ENCODE measurements at places on chromosomes 4 and X.

DNA sequence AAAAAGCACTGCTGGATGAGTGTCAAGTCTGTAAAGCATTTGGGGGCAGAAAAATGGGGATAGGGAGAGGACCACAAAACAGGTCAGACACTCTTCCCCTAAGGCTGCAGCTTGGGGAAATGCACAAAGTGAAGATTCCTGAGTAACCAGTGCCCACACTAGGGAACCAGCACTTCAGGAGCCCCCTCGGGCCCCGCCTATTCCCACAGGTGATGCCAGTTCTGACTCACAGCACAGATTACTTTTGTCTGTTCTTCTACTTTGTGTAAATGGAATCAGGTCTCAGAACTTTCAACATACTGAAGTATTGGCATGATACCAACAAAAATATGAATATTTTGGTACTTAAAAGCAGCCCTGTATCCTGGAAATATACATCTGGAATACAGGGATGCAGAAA, 112.5 kb downstream of the ADRA2C start:
- no peak for DNase-seq

DNA sequence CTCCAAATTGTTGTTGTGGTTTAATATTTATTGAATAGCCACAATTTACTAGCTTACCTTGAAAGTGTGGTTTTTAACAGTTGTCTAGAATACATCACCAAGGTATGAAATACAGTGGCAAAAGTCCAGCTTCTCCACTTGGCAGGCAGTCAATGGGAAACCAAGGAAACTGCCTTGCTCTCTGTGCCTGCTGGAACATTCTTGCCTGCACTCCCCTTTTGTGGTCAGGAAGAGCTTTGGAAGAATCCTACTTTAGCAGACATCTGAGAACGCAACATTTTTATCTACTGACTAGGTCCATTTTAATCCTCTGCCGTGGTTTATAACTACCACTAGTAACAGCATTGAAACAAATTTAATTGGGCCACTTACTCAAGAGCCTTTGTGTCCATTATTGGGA, 64.5 kb downstream of the TENM3 start:
- DNase-seq, result no peak

DNA sequence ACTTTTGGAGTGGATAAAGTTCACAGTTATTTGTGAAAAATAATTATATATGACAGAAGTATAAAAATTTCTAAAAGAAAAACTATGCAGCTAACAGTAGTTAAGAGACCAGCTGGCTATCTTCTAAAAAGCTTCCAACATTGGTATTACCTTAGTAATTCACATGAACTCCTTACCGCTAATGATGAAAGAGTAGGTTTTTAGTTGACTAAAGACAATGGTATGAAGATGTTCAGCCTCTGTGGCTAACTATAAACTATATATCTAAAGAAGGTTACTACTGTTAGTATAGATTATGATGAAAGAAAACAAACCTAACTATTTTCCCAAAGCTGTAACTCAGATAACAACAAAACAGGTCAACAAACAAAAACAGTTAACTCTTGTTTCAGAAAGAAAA, 10.4 kb downstream of the CCNI start:
- no peak for DNase-seq

DNA sequence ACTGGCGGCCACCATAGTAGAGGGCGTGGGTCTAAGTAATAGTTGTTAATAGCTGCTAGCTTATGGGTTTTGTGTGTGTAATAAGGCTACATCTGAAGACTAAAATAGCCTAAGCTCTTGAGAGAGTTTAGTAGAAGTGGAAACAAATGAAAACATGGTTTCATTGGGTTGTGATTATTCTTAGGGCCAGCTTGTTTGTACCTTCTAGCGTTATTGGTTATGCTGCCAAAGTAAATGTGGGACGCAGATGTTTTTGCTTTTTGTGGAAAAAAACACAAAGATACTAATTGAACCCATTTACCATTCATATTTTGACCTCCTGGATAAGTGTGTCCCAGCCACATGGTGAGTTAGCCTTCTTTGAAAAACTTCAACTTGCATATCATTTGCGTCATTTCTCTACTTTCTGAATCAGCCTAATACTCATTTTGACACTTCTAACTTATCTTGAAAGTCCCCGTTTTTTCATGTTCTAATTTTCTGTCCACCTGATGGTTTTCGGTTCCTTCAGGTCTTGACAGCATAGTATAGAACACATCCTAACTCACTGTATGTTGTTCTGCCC, 305.3 kb downstream of the FRMPD4 start:
- no peak for DNase-seq

- DNase-seq, result no peak
Measured at GRCh38 chr4:15322006-15322405, 105.8 kb upstream of the C1QTNF7 start.

- DNase-seq, result no peak
Measured at GRCh38 chrX:94743478-94743877, 1069.5 kb downstream of the FAM133A start.

- DNase-seq, result no peak
Measured at GRCh38 chr4:121938282-121939092, 13.4 kb downstream of the TRPC3 start.

DNA sequence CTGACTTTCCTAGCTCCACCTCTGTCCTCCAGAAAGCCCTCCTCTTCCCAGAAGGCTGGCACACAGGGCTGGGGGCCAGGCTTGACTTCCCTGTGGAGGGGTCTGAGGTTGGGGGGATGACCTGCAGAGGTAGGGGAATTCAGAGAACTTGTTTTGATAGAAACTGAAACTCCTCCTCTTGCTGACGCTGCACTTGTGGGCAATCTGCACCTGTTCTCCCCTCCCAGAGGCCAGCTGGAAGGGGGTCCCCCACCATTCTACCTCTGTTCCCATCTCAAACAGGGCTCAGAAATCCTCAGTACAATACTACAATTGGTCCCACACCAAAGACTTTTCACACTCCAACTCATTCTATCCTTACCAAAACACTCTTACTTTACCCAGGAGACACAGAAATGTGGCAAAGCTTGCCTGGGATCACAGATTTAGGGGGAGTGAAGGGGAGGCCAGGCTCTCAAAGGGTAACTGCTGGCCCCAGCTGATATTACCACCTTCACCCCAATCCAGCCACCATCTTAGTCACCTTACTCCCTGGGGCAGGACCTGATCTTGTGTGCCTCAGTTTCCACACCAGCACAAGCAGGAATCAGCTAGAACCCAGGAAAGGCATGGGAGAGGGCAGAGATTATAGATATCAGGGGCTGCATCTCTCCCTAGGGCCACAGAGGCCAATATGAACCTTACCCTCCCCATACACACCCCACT, 18.5 kb downstream of the OTUD5 start:
- DNase-seq, result peak; percentile 86

DNA sequence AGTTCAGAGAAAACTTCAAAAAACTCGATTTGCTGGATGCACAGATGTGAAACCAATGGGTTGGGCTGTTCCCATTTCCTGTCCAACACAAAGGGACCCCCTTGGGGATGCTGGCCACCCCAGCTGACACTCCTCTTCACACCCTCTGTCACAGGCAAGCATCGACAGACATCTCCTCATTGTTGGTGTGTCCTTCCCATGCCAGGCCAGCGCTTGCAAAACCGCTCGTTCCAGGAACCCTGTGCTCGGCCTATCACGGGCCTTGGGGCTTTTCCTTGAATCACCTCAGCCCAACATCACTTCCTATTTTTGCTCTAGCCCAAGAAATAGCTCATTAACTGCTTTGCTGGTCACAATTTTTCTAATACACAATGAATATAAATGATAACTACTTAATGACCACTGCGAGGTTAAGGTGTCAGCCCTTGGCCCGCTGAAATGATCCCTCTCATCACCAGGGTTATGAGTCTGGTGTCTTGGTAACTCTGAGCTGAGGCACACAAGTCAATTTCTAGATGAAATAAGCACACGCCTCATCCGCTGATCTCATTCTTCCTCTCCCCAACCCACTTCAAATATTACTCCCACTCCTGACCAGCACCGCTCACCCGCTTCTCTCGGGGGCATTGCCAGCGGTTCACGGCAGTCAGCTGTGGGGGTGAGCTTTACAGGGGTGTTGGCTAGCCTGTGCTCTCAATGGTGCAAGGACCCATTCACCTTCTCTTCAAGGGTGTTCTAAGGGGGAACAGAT, 32.3 kb downstream of the BCOR start:
- no peak for DNase-seq
